HAP-1 (cell line): ENCODE measurements at places on chromosomes 12 and 14.
A peak's percentile ranks its signal among the peaks of the same experiment; 100 is the strongest.

GRCh38 chr14:70107309-70107708 lies 81.4 kb downstream of the SLC8A3 start:
- DNase-seq, result no peak

DNA sequence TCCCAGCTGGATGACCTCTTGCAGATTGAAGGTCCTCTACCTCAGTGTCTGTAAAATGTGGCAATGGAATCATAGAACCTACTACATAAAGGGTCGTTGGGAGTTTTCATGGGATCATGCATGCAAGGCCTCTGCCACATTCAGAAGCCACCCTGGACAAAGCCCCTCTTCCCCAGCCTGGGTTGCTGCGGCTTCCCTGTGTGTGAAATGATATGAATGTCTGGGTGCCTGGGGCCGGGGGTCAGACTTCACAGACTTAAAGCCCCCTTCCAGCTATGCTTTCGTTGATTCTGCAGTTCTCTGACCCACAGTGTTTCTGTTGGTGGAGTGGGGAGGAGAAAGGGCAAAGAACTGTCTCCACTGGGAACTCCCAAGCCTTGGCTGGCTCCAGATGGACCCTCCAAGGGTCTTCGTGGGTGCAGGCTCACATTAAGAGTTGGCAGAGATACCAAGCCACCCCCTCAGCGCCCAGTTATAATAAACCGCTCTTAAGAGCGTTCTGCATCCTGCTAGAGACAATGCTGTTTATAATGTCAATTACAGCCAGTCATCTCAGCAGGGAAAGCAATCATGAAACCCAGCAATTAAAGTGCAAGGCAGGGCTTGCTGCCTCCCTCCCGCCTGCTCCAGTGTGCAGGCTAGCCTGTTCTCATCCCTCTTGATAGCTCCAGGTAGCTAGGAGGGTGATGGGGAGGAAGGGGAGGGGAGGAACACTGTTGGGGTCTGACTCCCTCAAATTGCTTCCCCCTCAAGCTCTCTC lies 210.9 kb upstream of the FKBP4 start:
- DNase-seq, result no peak

DNA sequence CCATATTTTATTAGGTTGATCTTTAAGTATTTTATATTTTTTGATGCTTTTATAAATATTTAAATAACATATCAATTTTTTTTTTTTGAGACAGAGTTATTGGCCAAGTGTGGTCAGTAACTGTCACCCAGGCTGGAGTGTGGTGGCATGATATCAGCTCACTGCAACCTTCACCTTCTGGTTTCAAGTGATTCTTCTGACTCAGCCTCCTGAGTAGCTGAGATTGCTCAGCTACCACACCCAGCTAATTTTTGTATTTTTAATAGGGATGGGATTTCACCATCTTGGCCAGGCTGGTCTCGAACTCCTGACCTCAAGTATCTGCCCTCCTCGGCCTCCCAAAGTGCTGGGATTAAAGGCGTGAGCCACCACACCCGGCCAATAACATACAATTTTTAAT lies 71.1 kb downstream of the FUT8 start:
- no peak for DNase-seq

DNA sequence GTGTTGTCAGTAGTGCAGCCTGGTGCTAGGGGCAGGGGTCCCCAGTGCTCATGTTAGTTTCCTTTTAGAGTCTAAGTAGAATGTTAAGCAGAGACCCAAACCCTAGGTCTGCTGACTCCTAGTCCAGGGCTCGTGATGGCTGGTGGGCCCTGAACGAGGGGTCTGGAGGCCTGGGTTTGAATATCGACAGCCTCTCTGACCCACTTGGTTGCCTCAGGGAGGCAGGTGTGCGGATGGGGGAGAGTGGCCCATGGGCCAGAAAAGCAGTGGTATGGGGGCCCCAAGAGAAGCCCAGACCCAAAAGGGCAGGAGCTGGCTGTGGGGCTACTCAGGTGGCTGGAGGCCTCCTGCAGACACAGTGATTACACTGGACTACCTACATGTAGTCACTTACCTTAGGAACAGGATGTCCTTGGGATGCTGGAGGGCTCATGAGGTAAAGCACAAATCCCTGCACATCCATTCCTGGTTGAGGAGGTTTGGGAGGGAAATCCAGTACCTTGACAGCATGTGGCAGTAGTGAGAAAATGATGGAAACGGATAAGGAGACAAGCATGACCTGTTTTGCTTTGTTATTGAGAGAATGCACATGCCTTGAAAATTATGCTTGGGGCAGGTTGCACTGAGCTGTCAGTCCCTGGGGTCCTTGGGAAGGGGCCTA lies 1.7 kb upstream of the SLC25A29 start:
- DNase-seq, result no peak

- no peak for DNase-seq
These were observed 252.1 kb upstream of the RTL1 start for GRCh38 chr14:101155575-101155974.

DNA sequence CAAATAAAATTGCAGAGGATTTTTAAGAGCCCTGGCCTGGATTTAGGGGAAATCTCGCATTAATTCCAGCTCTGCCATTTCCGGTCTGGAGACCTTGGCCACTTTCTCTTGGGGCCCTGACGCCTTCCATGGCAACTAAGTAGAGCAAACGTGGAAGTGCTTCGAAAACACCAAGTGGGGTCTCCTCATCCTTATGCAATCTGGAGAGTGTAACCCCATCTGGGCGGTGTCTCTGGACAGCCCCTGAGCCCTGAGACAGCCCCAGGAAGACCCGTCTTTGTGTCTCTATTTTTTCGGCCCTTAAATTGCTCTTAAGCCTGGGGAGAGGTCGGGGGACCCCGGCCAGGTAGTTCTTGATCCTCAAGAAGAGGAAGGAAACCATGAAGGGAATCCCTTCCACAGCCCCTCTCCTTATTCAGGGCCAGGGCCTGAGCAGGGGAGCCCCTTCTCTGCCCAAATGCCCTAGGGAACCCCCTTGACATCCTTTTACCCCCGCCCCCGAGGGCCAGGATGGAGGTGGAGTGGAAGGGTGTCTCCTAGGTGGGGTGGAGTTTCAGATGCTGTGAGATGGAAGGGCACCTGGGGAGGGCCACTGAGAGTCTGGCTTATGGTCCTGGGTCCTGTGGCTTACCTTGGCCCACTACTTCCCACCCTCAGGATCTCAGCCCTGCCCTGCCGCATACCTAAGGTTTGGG lies 17.6 kb upstream of the NR4A1 start:
- DNase-seq, result no peak

DNA sequence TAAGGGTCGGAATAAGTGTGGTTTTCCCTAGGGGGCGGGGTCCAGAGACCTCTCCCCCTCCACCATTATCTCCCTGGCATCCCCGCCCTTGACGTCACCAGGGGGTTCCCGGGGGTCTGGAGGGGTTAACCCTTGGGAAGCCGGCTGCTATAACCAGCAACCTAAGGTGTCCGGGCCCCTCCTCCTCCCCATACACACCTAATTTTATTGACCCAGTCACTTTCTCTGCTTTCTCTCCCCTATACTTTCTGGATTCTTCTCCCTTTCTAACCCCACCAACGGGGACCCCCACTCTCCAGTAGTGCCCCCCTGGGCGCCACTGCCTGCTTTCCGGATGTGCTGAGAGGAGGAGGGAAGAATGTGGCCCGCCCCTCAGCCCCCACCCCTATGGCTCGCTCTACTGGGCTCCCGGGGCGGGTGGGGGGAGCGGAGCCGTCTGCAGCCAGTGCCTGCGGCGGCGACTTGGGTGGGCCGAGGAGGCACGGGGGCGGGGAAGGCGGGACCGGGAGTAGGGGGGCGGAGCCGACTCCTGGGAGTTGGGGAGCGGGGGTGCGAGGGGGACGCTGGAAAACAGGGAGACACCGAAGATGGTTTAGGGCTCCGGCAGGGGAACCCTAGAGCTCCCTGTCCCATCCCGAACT lies 1.8 kb downstream of the GLI1 start:
- peak; percentile 89 for DNase-seq

GRCh38 chr12:2652401-2653081 lies 142.2 kb upstream of the FKBP4 start:
- DNase-seq, result no peak

GRCh38 chr12:115491511-115492250 lies 785.8 kb downstream of the MED13L start:
- no peak for DNase-seq

GRCh38 chr12:30358671-30359070 lies 337.0 kb downstream of the IPO8 start:
- no peak for DNase-seq

GRCh38 chr12:11758087-11758486 lies 108.6 kb downstream of the ETV6 start:
- no peak for DNase-seq

DNA sequence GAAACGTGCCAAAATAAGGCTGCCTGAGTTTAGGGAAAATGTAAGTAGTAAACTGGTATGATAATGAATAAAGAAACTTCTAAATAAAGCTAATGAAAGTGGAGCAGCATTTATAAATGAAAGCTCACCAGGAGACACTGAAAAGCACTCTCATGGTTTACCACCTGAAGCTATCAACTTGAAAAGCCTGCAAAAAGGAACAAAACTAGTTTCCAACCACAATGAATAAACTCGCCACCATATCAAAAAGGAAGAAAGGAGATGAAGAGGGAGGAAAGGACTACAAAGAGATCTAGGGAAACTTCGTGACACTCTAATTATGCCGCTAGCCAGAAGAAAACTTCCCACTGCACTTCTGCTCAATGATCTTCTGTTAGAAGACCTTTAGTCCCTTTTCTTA lies 66.7 kb downstream of the MED13L start:
- DNase-seq, result no peak

DNA sequence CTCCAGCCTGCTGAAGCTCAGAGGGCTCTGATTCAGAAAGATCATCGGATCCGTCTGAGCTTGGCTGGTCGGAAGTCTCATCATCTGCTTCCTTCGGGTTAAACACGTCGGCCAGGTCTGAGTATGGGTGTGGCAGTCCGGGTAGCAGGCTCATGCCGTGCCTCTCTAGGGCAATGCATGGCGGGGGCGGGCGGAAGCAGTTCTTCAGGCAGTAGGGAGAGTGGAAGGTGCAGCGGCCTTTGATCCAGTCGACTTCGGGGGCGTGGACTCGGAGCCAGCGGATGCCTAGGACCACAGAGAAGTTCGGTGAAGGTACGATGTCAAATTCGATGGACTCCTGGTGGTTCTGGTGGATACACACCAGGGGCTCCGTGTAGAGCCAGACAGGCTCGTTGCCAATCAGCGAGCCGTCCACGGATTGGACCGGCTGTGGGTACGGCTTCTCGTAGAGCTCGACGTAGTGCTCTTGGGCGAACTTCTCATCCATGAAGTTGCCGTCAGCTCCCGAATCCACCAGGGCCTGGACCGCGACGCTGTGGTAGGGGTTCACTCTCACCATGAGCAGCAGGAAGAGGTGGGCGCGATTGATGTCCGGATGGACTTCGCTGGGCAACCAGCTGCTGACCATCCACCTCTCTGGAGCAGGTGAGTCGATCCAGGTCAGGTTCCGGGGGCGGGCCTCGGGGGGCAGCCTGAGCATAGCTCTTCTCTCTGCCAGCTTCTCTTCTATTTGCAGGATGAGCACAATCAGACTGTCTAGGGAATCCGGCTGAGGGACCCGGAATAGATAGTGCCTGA lies 20.3 kb downstream of the RTL1 start:
- DNase-seq, result no peak

GRCh38 chr12:65740873-65741600 lies 83.2 kb upstream of the HMGA2 start:
- DNase-seq, result peak; percentile 54

DNA sequence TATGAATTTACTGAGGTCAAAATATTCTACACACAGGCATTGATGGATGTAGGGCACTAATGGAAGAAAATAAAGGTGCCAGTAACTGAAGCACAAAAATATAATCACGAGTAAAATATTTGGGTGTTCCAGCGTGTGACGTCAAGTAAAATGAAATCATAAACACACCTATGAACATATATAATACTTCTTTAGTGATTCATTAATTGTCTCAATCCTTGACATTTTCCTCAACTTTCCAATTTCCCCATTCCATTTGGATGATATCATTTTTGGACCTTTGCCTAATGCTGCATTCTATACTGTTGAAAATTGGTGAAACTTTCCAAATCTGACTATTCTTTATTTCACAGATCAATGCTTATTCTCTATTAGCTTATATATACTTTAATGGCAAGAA lies 649.3 kb downstream of the GALC start:
- no peak for DNase-seq

- no peak for DNase-seq
These were observed 166.7 kb upstream of the MYL2 start for GRCh38 chr12:111086947-111087700.

DNA sequence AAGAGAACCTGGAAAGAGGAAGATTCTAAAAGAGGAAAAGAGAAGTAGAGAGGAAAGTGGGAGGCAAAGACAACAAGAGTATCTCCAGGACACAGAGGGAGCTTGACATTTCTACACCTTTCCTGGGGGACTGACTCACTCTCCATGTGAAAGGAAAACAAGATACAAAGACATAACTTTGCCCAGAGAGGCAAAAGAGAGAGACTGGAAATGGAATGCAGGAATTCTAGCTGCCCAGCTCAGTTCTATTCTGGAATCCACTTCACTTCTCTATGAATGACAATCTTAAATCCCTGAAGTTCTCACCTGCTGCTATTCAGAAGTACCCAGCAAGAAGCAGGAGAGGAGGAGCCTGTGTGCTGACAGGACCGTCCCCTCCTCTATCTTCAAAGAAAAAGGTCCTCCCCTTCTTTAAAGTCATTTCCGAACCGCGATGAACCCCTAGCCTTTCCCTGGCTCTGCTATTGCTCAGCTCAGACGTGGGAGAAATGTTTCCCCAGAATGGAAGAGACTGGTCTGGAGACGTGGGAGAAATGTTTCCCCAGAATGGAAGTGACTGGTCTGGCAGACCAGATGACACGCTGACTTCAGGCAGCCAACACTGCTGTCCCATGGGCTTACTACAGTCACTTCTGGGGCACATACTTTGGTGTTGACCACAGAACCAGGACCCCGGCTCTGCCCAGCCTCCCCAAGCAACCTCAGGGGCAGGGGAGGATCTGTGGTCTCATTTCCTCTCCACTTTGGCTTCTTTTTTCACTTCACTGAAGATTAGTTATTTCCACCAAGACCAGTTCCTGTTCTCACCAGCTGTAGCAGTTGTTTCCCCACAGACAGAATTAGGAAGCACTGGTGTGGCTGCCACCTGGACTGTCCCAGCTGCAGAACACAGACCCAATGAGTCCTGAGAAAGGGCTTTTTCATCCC lies 8.3 kb downstream of the FMNL3 start:
- peak; percentile 39 for DNase-seq

- no peak for DNase-seq
These were observed 26.0 kb upstream of the GLIPR1L2 start for GRCh38 chr12:75364919-75365318.

DNA sequence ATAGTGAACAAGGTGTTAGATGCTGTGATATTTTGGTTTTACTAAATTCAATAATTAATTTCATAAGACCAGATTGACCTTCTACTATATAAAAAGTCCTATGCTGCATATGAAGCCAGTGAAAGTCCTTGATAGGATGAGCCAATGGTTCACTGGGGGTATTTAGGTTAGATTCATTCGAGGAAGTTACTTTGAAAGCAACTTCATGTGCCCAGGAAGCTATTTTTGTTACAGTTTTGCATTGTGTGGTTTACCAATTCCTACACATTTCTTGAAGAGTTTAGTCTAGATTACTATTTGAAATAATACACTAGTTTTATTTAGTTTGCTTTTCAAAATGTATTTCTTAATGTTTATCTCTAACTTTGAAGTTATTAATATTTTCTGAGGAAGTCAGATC lies 58.5 kb upstream of the RMST start:
- no peak for DNase-seq

GRCh38 chr12:90261283-90261682 lies 552.6 kb upstream of the ATP2B1 start:
- DNase-seq, result no peak

GRCh38 chr12:22551624-22552023 lies 7.3 kb upstream of the C2CD5 start:
- DNase-seq, result no peak
